ENCODE measurements at places on chromosomes 12 and 14.

DNA sequence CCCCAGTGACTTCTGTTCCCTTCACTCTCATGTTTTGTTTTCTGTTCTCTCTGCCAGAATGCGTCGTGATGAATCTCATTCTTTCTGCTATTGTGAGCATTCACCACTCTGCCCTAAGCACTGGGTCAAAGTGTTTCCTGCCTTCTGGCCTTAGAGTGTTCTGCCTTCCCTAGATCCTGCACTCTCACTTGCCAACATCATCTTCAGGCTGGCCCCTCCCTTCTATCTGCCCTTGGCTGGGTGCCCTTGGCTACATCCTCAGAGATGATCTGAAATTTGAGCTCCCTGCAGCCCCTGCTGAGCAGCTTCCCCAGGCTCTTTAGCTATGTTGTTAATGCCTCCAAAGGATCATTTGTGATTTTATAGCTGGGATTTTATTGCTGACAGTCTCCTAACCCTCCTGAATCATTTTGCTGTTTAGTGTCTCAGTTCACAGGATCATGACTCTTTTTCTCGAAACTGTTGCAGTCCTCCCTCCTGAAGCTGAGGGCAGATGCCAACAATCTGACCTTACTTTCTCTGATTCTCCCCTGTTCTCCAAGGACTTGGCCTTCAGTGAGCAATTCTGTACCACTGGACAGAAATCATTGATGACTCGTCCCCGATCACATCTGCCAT is 4.5 kb downstream of the DHRS2 start:
- DNase-seq: no peak

DNA sequence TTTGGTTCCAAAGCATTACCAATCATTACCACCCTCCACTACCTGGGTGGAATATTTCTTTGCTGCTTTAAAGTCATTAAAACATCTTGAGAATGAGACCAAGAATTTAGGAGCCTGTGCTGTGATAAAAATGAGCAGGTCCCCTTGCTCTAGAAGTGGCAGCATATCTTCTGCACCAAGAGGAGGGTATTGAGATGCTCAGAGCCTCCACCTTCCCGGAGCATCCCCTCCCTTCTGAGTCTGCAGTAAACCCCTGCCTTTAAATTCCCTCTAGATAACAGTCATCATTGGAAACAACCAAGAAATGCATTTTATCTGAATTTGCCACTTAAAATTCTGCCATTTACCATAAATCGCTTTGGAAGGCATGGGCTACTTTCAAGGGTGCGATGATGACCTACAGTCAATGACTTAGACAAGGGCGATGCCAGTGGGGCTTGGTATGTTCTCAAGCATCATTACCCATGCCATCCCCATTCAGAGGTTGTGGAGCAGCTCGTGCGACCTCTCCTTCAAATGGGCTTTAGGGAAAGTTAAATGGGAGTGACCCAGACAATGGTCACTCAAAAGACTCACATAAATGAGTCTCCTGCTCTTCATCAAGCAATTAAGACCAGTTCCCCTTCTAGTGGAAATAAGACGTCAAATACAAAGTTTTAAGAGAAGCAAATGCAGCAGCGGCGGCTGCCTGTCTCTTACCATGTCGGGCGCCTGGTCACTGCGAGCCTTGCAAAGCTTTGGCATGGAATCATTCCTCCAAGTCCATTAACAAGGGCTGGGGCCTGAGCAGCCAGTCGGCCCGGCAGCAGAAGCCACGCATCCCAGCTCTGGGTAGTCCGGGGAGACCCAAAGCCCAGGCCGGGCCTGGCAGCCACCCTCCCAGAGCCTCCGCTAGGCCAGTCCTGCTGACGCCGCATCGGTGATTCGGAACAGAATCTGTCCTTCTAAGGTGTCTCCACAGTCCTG is 334.5 kb downstream of the TMEM121 start:
- no peak for DNase-seq

DNA sequence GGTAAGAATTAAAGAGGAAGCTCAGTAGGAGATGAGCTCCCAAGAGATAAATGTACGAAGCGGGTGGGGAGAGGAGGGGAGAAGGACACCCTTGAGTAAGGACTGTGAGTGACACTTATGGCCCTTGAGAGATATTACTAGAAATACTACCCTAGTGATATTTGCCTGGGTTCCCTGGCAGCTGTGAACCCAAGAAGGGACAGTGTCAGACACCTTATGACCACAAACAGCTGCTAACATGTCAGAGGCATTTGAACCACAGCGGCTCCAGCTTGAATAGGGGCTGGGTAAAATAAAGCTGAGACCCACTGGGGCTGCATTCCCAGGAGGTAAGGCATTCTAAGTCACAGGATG is 19.6 kb upstream of the SLC6A12 start:
- no peak for DNase-seq

DNA sequence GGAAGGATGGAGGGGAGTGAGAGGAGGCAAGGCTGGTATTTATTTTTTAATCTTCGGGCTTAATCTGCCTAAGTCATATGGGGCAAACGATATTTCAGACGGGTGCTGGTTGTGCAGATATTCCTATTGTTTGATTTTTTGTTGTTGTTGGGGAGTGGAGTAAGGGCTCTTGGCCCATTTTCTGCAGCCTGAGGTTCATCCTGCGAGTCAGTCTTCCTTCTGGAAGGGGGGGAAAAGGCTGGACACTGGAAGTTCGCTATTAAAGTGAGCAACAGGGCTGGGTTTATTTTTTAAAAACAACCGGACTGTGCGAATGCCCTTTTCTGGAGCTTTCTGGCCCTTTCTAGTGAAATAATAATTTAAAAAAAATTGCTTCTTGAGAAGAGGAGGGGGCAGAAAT is 2.3 kb downstream of the NRXN3 start:
- DNase-seq: no peak

- no peak for DNase-seq
These were observed 208.8 kb upstream of the LRFN5 start for GRCh38 chr14:41397926-41398325.

GRCh38 chr12:11730299-11731041 is 81.0 kb downstream of the ETV6 start:
- DNase-seq: no peak

DNA sequence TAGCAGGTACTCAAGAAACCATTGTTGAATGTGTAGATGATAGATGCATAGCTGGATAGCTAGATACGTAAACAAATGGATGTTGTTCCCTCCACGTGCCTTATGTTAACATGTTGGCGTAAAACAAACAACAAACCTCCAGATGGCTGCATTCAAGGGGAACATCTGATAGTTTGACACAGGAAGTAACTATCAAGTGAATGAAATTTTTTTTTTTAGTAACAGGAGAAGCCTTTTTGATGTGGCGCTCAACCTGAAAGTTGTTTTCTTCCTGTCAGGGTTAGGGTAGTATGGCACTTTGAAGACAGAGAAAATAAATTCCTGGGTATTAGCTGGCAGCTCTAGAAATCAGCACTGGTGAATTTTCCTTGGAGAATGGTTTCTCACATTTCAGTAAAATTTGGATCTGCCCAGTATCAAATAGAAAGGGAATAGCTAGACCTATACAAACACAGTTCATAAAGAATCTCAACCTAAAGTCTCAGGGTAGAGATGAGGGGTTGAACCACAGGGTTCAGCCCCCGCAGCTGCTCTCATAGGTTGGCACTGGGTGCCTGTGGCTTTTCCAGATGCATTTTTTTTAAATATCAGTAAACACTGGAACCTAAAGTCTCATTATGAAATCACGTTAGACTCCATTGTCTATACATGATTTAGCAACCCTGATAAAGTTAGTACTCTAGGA is 18.8 kb upstream of the RAP1B start:
- DNase-seq: no peak

- no peak for DNase-seq
These were observed 8.7 kb upstream of the A2ML1 start for GRCh38 chr12:8813572-8814357.

DNA sequence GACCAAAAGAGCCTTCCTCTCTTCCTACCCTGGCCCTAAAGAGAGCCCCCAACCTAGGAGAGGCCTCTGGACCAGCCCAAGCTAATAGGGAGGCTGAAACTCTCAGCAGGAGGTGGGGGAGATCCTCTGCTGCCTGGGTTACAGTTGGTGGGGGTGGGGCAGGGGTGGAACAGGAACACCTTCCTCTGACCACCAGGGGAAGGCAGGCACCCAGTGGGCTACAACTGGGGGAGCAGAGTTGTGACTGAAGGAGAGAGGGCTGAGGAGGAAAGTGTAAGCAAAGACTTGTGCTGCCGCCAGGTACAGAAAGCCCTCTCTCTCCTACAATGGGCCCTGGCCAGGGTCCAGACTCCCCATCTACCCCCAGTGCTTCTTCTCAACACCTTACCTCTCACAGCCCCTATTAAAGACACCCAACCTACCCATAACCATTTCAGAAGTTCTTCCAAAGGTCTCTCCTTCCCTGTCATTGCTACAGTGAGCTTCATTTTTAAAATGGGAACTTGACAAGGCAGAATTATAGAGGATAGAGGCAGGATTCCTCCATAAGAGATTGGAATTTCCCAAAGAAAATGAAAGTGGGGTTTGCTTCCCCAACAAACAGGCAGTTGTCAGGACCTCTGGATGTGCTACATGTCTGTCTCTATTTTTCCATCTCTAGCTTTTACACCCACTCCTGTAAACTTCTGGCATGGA is 1.4 kb downstream of the MYO1A start:
- no peak for DNase-seq

GRCh38 chr12:11778713-11779685 is 129.5 kb downstream of the ETV6 start:
- DNase-seq: peak; percentile 69

GRCh38 chr12:12975322-12976077 is 23.5 kb upstream of the GPRC5D start:
- peak; percentile 39 for DNase-seq

DNA sequence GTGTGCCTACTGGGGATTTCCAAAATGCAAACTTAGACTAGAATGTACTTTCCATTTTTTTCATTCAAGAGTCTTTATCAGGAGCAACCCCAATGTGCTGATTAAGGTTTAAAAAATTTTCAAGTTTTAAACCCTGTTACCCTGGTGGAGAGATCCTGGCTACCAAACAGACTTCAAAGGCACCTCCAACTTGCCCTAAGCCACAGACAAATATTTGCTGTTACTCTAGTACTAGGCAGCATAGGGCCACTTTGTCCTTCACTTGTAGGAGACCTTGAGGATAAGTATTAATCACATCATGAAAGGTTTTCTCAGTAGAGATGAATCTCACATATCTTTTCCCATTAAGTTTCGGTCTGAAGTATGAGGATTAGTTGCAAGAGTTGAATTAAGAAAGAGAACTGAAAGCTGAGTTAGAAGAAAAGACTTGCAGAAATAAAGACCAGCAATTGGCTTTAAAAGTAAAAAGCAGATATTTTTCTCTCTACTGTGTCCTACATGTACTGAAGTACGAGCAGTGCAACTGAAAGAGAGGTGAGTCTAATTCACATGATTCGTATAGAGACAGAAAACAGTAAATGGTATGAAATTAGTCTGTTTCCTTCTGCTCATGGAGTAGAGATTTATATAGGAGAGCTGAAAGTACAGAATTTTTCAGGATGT is 28.3 kb downstream of the NTN4 start:
- DNase-seq: no peak

GRCh38 chr14:73305499-73305898 is 68.2 kb downstream of the PAPLN start:
- DNase-seq: no peak

- no peak for DNase-seq
These were observed 196.8 kb downstream of the RAD51B start for GRCh38 chr14:68016255-68016914.

GRCh38 chr14:50026396-50026795 is 90.0 kb downstream of the VCPKMT start:
- DNase-seq: no peak

- DNase-seq: no peak
These were observed 52.0 kb upstream of the CPM start for GRCh38 chr12:68984796-68985573.

DNA sequence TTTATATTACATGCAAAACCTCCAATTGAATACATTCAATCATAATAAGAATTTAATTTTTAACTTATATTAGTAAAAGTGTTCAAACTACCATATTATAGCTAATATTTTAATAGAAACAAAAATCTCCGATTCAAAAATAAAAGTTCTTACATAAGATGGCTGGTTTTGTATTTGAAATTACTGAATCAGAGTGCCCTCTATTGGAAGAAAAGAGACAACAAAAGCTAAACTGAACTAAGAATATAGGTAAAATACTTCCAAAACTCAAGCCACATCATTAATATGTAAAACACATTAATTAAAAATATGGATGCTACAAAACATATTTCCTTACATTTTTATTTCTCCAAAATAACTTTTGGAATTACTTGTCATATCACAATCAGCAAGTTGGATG is 120.3 kb downstream of the GARIN6 start:
- DNase-seq: peak; percentile 4

GRCh38 chr12:69167648-69168165 is 71.7 kb upstream of the CPSF6 start:
- no peak for DNase-seq

DNA sequence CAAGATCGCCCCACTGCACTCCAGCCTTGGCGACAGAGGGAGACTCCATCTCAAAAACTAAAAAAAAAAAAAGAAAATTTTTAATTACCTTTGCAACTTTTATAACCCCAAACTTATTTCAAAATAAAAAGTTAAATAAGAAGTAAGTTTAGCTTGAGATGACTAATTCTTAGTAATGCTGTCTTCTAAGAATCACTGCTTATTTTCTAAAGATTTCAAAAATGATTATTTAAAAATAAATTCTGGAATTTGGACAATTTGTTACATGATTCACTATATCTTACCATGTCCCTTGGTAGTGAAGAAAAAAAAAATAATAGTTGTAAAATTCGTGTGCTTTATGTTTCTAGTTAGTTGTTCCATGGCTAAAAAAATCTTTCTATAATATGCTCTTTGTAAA is 11.6 kb upstream of the HECTD1 start:
- no peak for DNase-seq

DNA sequence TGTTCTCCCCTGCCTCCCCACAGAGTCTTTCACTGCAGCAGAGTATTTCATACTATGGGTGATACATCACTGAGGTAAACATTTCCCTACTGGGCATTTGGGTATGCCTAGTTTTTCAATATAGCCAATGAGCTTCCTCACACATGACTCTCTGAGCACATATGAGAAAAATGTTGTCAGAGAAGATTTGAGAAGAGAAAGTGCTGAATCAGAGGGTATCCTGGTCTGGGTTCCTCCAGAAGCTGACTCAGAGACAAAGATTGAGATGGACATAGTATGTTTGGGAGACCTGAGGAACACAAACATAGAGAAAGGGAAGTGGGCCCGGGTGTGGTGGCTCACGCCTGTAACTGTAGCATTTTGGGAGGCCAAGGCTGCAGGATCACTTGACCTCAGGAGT is 12.6 kb downstream of the SLC8B1 start:
- DNase-seq: no peak

DNA sequence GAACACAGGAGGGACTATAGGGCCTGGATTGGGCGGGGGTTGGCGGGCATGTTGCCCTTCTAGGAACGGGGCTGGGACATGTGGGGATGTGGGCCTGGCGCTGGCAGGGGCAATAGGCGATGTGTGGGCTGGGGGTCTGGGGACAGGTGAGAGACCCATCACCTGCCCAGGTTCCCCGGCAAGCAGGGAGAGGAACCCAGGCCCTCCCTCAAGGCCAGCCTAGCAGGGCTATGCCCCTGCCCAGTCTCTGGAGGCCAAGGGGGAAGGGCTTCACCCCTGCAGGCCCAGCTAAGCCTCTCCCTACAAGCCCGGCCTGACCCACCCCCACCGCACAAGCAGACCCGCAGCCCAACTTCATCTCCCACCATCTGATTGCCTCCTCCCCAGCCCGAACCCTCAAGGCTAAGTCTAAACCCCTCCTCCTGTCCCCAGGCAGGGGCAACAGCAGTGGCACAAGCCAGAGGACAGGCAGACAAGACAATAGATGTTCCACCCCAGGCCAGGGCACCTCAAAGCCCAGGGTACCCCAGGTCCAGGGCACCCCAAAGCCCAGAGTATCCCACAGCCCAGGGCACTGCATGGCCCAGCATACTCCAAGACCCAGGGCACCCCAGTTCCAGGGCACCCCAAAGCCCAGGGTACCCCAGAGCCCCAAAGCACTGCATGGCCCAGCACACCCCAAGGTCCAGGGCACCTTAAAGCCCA is 6.5 kb downstream of the JAG2 start:
- no peak for DNase-seq
